ENCODE measurements at places on chromosomes 7 and 10. TPM values are rescaled to one million over a fixed set of nuclear protein-coding genes. Genes with fewer than 3 reads are reported as not detected.

The GNAT3 gene
- total RNA-seq = not detected

DNA sequence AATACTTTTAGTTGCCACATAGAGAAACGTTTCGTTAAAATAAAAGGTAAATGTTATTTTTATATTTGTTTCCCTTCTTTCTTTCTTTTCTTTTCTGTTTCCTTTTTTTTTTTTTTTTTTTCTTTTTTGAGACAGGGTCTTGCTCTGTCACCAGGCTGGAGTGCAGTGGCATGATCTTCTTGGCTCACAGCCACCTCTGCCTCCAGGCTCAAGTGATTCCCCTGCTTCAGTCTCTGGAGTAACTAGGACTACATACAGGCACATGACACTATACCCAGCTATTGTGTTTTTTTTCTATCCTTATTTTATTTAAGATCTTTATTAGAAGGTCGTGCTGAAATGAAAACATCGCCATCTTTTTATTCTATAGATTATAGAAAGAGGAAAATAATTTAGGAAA is 661.8 kb upstream of the MBL2 start:
- no peak for DNase-seq

DNA sequence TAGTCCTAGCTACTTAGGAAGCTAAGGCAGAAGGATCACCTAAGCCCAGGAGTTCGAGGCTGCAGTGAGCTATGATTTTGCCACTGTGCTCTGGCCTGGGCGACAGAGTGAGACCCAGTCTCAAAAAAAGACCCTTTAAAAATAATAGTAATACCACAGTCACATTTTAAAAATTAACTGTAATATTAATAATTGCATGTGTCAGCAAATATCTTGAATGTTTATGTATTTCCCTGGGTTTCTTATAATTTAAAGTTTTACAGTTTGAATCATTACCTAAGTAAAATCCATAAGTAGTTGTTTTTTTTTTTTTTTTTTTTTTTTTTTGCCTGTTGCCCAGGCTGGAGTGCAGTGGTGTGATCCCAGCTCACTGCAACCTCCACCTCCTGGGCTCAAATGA is 69.2 kb downstream of the LYZL2 start:
- DNase-seq = no peak

DNA sequence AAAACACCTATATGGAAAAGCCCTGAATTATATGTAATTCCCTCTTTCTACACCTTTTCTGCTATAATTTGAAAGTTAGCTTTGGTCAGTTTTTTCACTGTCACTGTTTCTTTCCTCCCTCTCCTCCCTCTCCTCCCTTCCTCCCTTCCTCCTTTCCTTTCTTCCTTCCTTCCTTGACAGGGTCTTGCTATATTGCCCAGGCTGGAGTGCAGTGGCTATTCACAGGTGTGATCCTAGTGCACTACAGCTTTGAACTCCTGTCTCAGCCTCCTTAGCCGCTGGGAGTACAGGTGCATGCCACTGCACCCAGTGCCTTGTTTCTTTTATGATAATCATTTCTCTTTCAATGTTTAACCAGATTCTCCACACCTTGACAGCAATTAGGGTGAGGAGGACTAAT is 22.1 kb upstream of the UMAD1 start:
- no peak for DNase-seq

DNA sequence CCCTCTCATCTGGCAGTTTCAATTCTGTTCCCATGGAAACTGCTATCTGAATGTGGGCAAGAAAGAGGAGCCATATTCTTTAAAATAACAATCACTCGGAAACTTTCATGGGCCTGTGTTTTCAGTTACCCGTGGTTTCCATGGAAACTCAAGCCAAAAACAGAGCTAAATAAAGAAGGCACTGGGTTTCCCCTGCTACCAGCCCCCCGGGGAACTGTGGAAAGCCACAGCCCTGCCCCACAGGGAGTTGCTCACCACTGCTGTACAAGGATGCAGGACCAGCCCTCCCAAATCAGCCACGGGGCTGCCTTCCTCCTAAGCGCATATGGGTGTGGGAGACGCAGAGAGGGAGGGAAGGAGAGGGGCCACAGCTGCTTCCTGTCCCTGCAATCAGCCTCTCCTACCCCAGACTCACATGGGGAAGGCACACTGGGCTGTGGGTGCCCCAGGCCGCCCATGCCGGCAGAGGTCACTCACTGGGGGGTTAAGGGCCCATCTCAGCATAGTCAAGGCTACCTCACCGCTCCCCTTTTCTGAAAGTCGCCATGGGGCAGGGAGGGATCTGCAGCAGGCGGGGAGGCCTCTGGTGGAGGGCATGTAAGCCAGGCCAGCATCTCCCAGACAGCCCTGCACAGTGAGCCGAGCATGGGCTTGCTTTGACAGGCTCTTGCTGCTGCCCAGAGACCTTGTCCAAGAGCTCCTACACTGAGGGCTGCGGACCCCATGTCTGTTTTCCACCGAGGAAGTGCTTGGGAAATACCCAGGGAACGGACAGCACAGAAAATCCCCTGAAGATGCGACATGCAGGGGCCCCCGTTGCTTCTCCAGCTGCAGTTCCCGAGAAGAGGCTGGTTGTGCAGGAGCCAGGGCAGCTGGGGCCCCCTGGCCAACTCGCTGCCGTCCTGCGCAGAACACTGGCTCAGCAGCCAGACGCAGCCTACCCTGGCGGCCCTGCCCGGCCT is 157.3 kb upstream of the PPP2R2D start:
- DNase-seq = peak; percentile 41

DNA sequence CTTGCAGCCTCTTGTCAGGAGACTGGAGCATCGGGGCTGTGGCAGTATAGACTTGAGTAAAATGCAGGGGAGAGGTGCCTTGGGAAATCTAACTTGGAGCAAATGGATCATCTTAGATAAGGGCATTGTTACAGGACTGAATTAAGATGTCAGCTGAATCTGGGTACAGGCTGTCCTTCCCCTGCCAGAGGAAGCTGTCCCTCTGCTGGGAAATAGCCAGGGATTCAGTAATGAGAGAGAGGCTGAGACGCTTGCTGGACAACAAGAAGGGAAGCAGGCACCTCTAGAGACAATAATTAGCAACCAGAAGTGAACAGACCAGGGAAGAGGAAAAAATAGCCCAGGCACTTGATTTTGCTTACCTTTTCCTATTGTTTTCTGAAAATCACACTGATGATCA is 20.7 kb upstream of the RAPGEF5 start:
- no peak for DNase-seq

DNA sequence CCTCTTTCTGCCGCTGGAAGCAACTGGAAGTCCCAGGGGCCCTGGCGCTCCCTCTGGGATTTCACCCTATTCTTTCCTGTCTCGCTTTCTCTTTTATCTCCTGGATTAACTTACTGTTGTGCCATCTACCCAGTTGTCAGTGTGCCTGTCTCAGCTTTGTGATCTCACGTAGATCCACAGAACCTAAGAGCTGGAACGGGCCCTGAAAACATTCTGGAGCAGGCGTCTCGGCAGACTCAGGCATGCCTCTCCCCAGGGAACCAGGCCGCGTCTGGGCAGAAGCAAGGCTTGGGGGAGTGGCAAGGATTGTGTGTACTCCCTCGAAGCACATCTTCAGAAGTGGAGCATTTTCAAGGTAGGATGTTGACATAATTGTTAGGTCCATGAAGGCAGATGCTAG is 87.2 kb downstream of the KCNMA1 start:
- DNase-seq = no peak

GRCh38 chr7:139232904-139233303 is 1.9 kb downstream of the UBN2 start:
- no peak for DNase-seq

DNA sequence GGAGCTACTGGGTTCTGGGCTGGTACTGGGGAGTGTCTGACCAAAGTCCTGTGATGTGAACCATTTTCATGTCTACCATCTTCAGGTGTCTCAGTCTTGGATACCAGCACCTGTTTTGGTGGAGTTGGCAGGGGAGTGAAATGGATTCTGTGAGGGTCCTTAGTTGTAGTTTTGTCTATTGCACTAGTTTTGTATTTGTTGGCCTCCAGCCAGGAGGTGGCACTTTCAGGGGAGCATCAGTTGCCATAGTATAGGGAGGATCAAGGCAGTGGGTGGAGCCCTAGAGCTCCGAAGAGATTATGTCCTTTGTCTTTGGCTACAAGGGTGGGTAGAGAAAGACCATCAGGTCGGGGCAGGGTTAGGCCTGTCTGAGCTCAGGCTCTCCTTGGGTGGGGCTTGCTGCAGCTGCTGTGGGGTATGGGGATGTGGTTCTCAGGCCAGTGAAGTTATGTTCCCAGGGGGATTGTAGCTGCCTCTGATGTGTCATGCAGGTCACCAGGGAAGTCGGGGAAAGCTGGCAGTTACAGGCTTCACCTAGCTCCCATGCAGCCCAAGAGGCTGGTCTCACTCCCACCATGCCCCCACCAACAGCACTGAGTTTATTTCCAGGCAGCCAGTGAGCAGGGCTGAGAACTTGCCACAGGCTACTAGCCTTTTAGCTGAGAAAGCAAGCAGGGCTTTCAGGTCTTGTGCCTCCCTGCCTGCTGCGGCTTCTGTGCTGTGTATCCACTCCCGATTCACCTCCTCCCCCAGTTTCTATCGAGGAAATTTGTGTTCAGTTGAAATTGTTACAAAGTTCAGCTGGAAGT is 153.1 kb downstream of the ZNF365 start:
- DNase-seq = no peak

DNA sequence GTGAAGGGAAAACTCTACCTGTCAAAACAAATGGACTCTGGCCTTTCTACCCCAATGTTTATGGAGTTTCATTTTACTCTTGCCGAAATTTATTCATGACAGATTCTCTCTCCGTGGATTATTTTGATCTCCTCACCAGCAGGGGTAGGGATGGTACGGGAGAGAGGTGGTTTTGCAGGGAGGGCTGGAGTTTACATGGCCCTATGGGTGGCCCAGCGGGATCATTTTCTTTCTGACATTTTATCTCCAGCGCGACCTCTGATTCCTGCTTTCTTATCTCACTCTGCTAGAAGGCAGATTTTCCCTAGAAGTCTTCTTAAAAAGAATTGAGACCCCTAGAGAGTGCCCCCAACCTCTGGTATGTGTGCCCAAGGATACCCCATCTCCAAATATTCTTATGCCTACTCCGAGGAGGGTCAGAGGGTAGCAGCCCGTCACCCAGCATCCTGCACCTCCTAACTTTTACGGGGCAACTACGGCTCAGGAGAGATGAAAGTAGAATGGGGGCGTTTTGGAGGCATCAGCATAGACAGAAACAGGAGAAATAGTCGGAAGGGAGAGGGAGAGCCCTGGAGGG is 10.1 kb upstream of the GATA3 start:
- DNase-seq = peak; percentile 15
